Osteoblast (primary cell): ENCODE measurements at places on chromosomes 6 and 20. TPM values are rescaled to one million over a fixed set of nuclear protein-coding genes. Genes with fewer than 3 reads are reported as not detected.

GSTA2 gene
- total RNA-seq: not detected in 2 replicates

WFDC11 gene
- not detected in 2 replicates for total RNA-seq

- no peak for DNase-seq
These were observed 46.2 kb downstream of the SNRNP48 start for GRCh38 chr6:7636151-7636550.

DNA sequence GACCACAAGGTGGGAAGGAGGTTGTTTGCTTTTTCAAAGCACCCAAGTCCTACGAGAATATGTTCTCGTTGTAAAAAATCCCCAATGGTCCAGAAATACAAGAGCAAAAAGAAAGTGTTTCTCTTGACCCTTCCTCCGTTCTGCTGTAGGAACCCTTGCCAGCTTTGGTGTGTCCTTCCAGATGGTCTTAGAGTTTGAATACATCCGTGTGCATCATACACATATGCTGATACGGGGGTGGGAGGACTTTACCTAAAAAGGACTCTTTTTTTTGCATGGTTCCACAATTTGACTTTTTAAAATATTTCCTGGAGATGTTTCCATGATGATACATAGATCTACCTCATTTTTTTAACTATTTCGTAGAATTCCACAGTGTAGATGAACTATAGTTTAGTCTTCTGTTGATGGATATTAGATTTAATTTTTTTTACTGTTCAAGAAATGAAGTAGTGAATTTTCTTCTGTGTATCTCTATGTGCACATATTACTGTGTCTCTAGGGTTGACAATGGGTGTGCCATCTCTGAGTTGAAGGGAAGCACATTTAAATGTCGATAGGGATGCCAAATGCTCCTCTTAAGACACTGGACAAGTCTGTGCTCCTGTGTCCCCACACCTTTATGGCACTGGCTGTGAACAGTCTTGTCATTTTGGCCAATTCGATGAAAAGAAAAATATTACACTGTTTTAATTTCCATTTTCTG is 182.1 kb upstream of the SNX9 start:
- DNase-seq: peak; percentile 29

- DNase-seq: no peak
These were observed 672.4 kb downstream of the HTR1B start for GRCh38 chr6:76790881-76791280.

DNA sequence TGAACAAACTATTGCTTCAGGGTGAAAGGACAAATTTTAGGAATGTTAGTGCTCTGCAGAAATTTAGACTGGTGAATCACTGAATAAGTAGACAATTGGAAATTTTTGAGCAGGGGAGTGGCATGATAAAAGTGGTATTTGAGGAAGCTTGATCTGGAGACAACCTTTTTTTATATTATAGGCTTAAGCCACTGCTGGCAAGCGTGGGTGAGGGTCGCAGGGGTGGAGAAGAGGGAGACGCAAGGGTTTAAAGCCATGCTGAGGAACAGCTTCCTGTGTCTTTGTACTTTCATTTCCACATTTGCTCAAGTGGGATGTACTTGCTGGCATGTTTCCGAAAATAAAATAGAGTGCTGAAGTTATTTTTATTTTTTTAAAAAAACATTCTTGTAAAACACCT is 23.7 kb downstream of the NCOA7 start:
- no peak for DNase-seq

SRC gene
- 22.1 and 22.4 TPM in 2 replicates for total RNA-seq

VIP gene
- total RNA-seq: not detected in 2 replicates

DNA sequence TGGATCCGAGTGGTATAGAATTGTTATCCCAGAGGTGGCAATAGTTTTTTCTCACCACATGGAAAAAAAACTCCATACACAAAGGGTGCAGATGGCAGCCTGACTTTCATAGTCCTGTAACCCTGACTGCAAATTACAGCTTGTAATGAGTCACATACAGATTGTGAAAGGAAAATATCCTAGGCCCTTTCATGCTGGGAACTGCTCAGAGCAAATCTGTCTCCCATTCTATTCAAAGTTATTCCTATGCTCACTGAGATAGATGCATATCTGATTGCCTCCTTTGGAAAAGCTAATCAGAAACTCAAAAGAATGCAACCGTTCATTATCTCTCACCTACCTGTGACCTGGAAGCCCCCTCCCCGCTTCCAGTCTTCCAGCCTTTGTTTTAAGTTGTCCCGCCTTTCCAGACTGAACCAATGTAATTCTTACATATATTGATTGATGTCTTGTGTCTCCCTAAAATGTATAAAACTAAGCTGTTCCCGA is 108.7 kb upstream of the MAP3K4 start:
- DNase-seq: no peak

- peak; percentile 69 for DNase-seq
These were observed 1274.9 kb upstream of the GJE1 start for GRCh38 chr6:140857739-140858380.
